ENCODE measurements at places on chromosomes 2 and 18.

- DNase-seq = no peak
Measured at GRCh38 chr18:5455674-5456073, 88.1 kb downstream of the EPB41L3 start.

GRCh38 chr2:234679741-234680687 lies 183.1 kb upstream of the ARL4C start:
- no peak for DNase-seq

- DNase-seq = peak; percentile 13
Measured at GRCh38 chr2:35858216-35858615, 497.4 kb upstream of the CRIM1 start.

DNA sequence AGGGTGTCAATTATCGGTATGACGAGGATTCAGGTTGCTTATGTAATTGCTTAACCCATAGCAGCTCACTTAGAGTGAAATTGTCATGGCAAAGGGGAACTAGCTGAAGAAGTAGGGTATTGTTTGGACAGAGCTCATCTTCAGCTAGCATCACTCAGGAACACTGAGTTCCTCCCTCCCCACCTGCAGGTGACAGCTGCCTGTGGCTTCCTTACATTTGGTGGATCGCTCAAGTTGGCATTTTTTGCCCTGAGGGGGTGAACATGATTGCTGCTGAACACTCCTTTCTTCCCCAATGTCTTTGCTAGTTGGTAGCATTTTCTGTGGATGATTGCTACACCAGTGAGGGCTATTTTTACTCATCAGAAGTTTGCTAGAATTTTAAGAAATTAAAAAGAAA lies 86.7 kb upstream of the THUMPD2 start:
- no peak for DNase-seq

GRCh38 chr2:219684721-219685689 lies 57.6 kb downstream of the SLC4A3 start:
- peak; percentile 72 for DNase-seq

All from left kidney (tissue), 8 donors.